ENCODE measurements at places on chromosomes 6 and 20.

DNA sequence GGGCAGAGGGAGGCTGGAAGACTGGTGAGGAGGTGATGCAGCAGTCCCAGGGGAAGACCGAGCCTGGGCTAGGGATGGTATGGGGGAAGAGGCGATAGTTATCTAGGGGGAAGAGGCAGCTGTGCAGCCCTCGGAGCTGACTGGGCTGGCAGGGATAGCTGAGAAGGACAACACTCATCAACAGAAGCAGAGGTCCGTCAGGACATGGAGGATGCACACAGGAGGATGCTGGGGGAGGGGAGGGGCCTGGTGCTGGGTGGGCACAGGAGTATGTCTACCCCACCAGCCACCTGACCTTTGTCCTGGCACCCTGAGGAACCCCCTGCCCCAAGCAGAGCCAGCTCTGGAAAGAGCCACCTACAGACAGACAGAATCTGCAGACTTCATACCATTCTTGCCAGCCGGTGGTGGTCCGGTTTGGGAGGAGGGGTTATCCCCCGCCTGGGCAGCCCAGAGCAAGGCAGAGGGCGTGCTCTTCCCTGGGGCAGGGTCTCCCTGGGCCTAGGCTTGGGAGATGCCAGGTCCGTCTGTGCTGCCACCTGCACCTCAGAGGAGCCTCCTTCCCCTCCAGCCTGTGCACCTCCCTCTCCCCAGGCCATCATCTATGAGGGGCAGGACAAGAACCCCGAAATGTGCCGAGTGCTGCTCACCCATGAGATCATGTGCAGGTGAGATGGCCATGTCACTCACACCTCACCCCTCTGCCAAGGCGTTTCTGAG lies 14.9 kb downstream of the EBF4 start:
- DNase-seq, result no peak

GRCh38 chr6:299104-299980 lies 7.1 kb downstream of the DUSP22 start:
- no peak for DNase-seq

DNA sequence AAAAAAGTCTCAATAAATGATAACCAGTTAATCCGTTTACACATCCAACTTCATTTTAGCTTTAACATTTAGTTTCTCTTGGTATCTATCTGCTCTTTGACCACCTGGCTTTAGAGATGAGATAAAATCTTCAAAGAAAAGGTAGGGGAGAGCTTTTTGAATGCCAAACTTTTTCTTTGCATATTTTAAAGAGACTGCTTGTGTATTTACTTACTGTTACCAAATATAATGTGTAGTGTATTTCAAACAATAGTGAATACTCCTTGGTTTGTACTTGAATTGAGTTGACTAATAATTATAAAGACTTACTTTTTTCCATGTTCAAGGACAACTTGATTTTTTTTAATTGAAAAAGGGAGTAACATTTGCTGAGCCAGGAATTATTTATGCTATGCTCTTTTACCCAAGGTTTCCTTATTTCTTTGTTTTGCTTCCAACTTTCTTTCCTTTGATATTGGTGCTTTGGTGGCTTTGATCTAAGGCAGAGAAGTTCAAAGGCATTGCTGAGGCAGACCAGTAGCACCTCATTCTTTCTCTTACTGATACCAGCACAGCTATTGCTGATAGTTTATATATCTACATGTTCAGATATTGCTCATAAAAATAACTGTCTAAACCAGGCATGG lies 7.8 kb downstream of the CCDC170 start:
- DNase-seq, result no peak

GRCh38 chr20:9978397-9979004 lies 56.3 kb upstream of the ANKEF1 start:
- peak; percentile 66 for DNase-seq

DNA sequence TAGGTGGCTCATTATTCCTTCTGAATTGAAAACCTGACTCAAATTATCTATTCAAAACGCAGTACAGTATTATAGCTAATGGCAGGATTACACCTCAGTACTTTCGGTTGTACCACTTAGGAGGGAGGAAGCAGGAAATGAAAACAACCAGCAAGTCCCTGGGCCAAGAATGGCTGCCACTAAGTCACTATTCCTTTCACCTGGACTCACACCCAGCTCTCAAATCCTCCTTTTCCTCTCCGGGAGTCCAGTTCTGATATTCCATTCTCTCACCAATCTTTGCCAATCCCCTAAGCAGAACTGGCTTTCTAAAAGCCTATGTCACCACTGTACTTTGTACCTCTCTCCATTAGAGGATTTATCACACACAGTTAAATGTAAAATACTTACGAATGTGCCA lies 20.6 kb downstream of the TMEM242 start:
- no peak for DNase-seq
